ENCODE measurements at places on chromosomes 6 and 20. TPM values are rescaled to one million over a fixed set of nuclear protein-coding genes. Genes with fewer than 3 reads are reported as not detected.
A peak's percentile ranks its signal among the peaks of the same experiment; 100 is the strongest.

The MCM3 gene
- 369 TPM for total RNA-seq

The IL17F gene
- not detected for total RNA-seq

DNA sequence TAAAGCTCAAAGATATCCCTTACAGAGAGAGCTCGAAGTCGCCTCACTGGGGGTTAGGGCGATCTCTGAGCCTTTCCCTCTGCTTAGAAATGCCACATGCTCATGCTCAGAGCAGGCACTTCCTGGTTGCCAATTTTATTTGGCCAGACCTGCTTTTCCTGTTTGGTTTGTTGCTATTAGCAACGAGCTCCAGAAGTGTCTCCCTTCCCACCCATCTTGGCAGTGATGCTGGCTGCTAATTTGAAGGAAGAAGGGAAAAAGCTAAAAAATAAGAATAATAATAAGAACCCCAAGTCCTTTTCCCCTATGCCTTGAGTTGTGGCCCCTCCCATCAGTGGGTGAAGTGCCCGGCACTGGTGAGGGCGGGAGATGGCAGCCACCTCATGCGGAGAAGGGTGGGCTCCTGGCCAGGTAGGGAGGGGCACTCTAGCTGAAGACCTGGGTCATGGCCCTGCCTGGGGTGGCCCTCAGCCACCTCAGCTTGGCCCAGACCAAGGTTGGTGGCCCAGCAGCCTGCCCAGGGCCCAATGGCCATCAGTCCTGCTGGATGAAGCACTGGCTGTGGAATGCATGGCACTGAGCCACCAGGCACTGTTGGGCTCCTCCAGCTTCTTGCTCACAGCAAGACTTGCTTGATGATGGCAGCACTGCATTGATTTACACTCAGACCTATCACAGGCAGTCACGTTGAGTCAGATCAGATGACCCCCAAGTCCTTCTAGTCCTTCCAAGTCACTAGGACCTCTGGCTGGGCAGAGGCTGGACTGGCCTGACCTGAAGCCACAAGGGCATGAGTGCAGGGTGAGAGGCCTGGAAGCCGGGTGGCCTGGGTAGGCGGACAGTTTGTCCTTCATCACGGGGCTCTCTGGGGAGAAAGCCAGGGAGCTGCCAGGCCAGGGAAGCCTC, 79.0 kb downstream of the SYNJ2 start:
- DNase-seq = peak; percentile 64

The MDFI gene
- total RNA-seq = 41.5 TPM

The CUL7 gene
- 9.7 TPM for total RNA-seq

All from GM23338 (cell line).